Keratinocyte (primary cell): ENCODE measurements at places on chromosomes 4 and X. TPM values are rescaled to one million over a fixed set of nuclear protein-coding genes. Genes with fewer than 3 reads are reported as not detected.

DNAAF6 gene
- not detected in 3 replicates for polyA plus RNA-seq

AKAP14 gene
- not detected in 3 replicates for polyA plus RNA-seq

IL1RAPL2 gene
- polyA plus RNA-seq = 0.24 to 0.31 TPM (median 0.24 TPM) in 3 replicates

CENPC gene
- polyA plus RNA-seq = 3.9 to 7.9 TPM (median 4.5 TPM) in 3 replicates

RADX gene
- polyA plus RNA-seq = 2.2 to 6.3 TPM (median 3.6 TPM) in 3 replicates

DNA sequence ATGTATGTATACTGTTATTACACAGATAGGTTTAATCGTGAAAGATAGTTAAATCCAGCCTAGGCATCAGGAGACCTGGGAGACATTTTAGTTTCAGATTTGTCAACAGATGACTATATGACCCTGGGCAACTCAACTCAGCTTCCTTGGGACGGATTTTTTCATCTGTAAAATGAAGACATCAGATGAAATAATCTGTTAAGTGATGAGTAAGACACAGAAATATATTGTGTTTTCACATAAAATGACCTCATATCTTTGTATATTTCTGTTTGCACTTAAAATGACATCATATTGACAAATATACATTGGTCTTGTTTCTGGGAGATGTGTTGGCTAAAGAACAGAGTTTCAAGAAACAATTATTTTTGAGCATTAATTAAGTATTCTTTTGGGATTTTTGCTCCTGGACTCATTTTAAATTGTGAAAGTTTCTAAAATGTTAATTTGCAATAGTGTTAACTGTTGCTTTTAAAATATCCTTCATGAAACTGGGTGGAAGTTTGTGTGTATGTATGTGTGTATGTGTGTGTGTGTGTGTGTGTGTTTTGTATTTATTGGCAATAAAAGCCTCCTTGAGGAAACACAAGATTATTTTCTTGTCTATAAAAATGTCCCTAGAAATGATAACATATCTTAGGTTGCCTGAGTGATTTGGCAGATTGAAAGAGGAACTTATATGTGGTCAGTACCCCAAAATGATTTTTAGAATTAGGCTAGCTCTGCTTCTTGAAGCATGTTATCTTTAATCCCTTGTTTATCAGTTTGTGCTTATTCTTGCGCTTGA is 29.1 kb upstream of the MMAA start:
- no peak for DNase-seq

DNA sequence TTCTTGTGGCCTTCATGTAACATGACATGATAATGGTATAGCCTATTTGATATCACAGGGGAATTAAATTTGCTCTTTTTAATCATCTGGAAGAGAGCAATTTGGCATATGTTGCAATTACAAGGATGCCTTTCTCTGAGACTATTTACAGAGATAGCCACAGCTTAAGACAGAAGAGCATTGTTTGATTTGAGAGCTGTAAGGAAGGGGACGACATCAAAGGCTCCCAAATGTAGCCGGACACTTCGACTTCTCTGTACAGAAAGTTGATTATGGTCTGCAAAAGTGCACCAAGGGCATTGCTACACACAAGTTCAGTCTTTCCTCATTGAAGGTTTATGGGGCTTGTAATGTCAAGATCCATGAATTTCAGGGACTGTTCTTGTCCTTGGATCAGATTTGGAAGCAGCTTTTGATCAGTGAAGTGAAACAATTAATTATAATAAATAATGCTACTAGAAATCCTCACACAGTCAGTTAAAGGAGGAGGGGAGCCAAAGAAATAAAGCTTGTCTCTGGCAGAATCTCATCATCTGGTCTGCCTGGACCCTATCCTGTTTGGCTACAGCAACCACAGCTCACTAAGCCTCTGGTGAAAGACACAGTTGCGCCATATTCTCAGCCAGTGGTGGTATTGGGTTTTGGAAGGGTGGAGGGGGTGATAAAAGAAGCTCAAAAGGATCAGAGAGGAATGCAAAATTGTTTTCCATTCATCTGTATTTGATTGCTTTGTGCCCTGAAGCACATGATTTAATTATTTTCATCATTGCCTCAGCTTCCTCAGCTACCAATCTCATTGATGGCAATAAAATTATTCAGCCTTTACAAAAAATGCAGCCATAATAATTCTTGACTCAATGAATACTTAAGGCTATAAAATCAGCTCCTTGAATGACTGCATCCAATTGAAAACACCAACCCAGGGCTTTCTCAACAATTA is 654.3 kb upstream of the LCORL start:
- no peak for DNase-seq

DNA sequence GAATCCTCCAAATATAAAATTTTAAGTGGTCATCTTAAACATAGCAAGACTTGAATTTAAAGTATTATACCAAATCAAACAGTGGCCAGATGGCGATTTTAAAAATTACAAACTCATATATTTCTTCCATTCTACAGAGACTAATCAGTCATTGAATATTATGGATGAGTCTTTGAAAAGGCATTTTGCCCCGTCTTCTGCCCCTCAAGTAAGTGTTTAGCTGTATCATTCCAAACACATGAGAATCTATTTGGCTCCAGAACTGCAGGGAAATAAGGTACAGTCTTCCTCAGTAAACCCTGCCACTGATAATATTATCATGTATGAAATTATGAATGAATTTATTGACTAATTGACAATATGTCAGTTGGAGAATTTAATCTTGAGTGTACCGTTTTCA is 191.0 kb downstream of the SLC7A11 start:
- DNase-seq = no peak

GRCh38 chr4:159142241-159142640 is 39.4 kb downstream of the RAPGEF2 start:
- no peak for DNase-seq

DNA sequence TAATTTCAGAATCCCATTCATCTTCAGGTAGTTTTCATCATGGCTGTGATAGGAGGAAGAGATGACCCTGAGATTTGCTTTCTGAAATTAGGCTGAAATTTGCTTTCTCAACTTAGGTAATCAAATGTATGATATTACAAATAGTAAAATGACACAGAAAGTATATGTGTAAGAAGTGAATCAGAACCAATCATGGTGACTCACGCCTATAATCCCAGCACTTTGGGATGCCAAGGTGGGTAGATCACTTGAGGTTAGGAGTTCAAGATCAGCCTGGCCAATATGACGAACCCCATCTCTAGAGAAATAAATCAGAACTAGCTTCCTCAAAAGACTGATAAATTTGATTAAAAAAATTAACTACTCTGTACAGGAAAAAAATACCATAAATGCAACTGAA is 555.4 kb downstream of the STPG2 start:
- DNase-seq = peak; percentile 11

DNA sequence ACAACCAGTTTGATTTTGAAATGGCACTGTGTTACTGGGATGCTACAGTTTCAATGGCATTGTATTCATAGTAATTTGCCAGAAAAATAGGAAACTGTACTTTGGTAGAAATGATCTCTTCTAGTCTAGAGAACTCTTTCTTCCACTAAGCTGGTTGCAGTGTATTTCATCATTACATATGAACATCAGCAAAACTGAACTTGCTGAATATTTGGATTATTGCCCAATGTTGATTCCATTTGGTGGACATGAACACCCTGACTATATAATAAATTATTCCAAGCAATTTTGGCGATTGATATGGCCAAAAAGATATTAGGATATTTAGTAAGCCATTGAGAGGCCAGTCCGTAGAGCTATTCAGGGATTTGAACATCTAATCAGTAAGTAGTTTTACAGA is 191.8 kb upstream of the CXorf66 start:
- no peak for DNase-seq

DNA sequence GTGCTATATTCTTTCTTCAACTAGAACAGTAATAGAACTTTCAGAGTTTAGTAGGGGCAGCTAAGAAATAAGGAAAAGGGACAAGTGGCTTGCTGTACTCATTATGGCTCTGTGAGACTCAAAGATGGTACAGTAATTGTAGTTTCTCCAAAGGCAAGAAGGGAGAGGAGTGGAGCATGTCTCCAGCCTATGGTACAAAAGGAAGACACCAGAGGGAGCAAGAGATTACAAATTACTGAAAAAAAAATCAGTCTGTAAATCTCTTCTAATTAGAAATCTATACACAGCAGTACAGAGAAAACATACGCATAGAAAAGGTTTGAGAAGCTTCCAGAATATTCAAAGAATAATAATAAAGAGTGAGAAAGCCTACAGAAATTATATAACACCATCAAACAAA is 61.4 kb downstream of the KLHL4 start:
- DNase-seq = no peak

DNA sequence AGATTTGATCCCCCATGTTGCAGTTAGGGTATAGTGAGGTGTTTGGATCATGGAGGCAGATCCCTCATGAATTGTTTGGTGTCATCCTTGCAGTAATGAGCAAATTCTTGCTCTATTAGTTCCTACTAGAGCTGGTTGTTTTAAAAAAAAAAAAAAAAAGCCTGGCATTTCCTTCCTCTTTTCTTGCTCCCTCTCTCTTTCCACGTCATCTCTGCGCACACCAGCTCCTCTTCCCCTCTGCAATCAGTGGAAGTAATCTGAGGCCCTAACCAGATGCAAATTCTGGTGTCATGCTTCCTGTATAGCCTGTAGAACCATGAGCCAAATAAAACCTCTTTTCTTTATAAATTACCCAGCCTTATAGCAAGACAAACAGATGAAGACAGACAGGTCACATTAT is 24.5 kb downstream of the WDR17 start:
- DNase-seq = no peak

- DNase-seq = no peak
Observed at GRCh38 chrX:73068467-73069364, 10.6 kb downstream of the PABPC1L2A start.

DNA sequence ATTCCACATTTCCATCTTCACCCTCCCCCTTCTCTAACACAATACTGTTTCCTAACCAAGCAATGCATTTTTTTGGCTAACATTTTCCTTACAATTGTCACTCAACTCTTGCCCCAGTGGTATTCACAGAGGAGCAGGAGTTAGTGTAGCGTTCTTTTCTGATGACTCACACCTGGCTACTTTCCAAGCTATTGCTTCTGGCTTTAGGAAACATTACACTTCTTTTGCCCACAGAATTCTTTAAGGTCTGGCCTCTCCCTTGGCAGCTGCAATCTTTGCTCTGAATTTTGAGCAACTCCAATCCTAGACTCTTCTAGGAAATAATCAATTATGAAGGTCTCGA is 27.5 kb upstream of the PDGFC start:
- peak; percentile 66 for DNase-seq

- no peak for DNase-seq
Observed at GRCh38 chrX:330726-331150, 12.1 kb upstream of the GTPBP6 start.

DNA sequence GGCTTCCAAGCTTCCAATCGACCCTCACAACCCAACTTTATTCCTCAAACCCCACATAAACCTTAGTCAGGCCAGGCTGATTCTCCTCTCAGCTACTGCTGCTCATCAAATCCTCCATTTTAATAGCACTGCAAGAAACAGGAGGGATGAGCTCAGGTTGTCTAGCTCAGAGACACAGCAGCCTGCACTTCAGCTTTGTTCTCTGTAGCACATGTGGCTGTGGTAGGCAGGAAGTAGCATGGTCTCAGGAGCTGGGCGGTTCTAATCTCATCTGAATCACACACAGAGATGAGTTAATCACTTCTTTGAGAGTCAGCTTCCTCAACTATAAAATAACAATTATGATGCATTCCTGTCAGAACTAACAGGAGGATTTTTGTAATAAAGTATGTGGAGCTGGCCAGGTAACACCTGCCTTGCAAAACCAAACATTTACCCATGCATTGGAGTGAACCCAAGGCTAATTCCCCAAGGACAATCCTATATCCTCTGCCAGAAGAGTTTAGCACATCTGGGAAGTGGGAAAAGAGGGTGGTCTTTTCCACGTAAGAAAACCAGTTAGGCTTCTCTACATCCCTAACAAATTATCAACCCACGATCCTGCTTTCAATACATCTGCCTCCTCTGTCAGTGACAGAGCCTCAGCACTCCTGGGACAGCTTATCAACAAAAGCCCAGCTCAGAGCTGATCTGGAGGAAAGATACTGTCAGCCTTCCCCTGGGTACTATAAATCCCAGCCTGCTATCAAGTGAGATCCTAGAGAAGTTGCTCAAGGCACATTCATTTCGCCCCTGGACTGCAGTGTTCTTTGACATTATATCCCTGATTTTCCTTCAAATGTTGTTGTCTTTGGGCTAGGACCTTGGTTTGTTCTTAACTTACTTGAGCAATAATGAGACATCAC is 32.8 kb downstream of the ELOVL6 start:
- DNase-seq = peak; percentile 49

- no peak for DNase-seq
Observed at GRCh38 chrX:70437921-70438665, 6.5 kb upstream of the DLG3 start.
